T-helper 9 cell (primary cell): ENCODE measurements at places on chromosomes 3 and 15.

- DNase-seq = no peak
Measured at GRCh38 chr3:149437710-149438109, 36.8 kb upstream of the TM4SF4 start.

DNA sequence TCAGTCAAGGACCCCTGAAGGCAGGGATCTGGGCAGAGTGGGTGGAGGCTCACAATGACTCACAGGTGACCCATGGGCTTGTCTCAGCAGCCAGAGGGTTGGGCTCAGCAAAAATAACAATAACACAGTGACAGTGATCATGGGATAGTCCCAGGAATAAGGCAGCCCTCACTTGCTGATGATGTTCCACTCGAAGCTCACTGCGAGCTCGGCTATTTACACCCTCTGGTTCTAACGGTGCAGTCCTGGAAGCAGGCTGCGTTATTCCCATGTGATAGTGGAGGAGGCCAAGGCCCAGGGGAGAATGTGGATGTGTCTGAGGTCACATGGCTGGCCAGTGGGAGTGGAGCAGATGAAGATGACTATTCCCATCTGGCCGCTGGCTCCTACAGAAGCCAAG lies 16.2 kb downstream of the CCDC33 start:
- no peak for DNase-seq

- no peak for DNase-seq
Measured at GRCh38 chr3:153944084-153944483, 177.1 kb upstream of the ARHGEF26 start.

DNA sequence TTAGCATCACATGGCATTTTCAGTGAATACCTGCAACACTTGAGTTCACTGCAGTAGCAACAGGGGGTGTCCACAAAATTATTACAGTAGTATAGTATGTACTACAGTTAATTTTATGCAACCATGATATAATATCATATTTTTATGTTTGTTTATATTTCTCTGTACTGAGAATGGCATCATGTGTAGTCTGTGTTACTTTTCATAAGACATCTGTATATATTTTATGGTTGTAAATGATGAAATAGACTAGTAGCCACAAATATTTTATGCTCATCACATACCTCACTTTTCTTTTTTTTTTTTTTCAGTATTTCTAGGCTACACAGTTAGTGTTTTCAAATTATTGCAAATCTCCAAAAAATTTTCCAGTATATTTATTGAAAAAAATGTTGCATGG lies 22.4 kb downstream of the PHLDB2 start:
- no peak for DNase-seq

- DNase-seq = no peak
Measured at GRCh38 chr3:127630811-127631714, 2.1 kb downstream of the PODXL2 start.

- no peak for DNase-seq
Measured at GRCh38 chr3:111035316-111035715, 36.3 kb upstream of the NECTIN3 start.

DNA sequence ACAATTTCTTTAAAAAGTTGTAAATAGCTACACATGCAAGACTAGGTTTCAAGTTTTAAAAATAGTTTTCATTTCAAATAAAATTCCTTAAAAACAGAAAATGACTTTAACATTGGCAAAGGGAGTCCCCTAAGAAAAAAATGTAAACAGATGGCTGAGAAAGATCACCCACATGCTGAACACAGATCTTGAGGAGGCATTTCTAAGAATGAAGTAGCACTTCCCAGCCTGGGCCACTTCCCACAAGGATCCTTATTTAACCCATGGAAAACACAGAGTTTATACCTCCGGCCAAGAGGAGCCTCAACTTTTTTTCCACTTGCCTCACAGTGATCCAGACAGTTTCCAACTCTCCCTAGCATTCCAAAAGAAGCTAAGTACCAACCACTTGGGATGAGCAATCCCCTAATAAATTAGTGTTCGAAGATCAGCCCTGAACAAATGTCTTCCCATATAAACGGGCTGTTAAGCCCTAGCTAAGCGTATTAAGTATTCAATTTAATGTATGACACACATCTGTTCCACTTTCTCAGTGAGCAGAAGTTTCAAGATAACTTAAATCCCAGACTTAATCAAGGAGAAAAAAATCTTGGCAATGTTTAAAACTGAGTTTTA lies 61.4 kb downstream of the GADL1 start:
- no peak for DNase-seq

- DNase-seq = no peak
Measured at GRCh38 chr3:194689493-194689944, 3.8 kb downstream of the FAM43A start.

DNA sequence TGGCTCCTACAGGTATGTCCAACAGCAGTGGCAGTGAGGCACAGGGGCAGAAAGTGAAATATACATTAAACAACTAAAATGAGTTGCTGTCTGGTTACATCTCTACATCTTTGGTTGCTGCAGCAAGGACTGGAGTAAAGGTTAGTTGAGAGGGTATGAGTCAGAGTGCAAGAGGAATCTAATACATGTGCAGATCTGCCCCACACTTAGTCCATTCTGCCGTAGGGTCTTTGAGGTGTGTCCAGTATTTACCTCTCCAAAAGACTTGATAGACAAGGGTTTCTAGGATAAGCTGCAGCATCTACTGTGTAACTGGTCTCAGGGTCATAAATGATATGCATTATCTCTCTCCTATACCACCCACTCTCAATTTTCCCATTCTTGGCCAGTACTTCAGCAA lies 6.2 kb upstream of the NEDD4 start:
- no peak for DNase-seq

DNA sequence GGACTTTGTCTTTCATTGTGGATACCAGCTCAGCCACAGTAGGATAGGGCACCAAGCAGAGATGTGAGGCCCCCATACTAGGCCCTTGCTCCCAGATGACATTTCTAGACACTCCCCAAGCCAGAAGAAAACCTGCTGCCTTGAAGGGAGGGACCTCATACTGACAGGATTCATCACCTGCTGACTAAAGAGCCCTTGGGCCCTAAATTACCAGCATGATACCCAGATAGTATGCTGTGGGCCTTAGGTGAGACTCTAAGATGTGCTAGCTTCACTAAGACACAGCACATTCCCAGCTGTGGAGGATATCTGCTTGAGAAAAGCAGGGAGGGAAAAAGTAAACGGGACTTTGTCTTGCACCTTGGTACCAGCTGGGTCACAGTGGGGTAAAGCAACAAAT lies 324.0 kb downstream of the TBL1XR1 start:
- no peak for DNase-seq

GRCh38 chr15:32979710-32980109 lies 214.8 kb downstream of the FMN1 start:
- DNase-seq = no peak

GRCh38 chr3:185740133-185740532 lies 84.7 kb downstream of the IGF2BP2 start:
- DNase-seq = no peak

- DNase-seq = no peak
Measured at GRCh38 chr3:11624704-11625375, 18.9 kb downstream of the VGLL4 start.

GRCh38 chr3:67288466-67289106 lies 290.5 kb downstream of the KBTBD8 start:
- no peak for DNase-seq

DNA sequence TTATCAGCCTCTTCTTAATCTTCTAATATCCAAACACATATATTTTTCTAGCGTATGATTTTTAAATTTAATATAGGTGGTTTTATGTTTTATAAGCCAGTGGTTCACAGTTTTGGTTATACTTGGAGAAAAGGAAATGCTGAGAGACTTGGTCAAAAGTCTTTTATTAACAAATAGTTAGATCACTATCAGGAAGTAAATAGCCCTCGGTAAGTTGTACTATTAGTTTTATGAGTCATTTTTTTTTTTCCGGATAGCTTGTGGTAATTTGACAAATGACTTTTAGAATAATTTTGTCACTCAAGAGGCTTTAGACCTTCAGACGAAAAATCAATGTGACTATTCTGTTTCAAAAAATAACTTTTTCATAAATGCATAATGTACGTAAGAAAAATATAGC lies 232.2 kb upstream of the ROBO1 start:
- DNase-seq = no peak

DNA sequence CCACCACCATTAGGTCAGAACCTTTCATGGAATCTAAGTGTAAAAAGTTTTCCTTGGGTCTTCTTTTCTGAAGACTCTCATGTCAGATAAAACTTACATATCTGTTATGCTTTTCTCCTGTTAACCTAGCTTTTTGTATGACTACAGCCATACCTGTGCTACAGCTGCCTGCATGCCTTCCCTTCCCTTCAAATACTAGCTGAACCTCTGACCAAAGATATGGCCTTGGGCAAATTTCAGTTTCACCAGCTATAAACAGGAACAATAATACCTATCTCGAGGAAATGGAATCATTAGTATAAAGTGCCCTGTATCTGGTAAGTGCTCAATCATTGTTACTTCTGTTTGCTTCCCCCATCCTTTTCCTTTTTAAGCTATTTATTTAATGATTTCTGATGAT lies 25.0 kb downstream of the GLB1 start:
- DNase-seq = no peak

DNA sequence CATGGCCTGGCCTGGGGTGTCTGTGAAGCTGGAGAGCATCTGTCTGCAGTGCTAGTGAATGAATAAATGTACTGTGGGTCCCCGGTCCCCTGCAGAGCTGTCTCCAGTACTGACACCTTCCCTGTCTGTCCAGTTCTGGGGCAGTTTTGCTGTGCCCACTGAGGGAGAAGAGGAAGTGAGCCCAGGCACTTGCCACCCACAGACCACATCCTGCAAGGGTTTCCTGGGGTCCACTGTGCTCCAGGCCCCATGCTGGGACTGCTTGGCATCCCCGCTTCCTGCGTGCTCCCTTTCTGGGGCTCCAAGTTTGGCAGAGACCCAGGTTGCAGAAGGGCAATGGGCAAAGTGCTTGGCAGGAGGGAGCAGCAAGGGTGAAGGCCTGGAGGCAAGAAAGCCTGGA lies 4.9 kb upstream of the SLC6A6 start:
- no peak for DNase-seq

DNA sequence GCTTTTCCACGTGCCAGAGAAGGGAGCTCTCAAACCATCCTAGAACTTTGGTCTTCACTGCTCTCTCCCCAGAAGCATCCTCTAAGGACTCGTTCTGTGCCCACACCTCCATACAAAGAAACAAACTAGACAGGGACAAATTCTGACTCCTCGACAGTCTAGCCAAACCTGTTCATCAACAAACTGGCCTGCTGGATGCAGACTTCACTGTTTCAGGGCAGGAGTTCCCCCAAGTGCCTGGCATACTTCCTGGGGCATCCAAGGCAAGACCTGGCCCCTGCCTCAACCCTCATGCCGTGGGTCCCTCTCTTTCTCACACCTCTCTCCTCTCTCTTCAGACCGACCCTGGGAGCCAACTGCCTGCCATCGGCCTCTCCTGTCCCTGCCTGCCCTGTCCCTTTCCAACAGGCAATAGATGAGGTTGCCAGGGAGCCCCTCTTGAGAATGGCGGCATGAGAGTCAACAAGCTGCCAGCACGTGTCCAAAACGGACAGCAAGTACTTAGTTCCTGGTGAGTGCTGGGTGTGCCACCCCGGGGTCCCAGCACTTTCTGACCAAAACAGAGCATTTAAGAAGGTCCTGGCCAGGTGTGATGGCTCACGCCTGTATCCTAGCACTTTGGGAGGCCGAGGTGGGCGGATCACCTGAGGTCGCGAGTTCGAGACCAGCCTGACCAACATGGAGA lies 79.1 kb upstream of the HES1 start:
- no peak for DNase-seq

DNA sequence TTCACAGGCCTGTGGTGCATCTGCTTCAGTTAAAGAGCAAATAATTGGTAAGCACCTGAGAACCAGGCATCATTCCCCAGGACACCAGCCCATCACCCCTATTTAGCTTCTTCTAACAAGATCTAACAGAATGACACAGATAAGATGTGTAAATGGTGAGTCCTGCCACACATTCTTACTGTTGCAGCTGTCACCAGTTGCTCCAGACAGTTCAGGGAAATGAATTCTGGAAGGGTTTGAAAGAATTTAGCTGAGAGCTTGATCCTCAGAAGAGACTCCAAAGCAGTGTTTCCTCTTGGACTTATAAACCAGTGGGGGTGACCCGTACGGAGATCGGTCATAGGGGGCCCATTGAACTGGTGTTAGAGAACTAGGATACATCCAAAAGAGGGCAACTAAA lies 238.0 kb downstream of the MEX3B start:
- DNase-seq = no peak

GRCh38 chr3:123813876-123814275 lies 70.3 kb downstream of the MYLK start:
- DNase-seq = no peak

DNA sequence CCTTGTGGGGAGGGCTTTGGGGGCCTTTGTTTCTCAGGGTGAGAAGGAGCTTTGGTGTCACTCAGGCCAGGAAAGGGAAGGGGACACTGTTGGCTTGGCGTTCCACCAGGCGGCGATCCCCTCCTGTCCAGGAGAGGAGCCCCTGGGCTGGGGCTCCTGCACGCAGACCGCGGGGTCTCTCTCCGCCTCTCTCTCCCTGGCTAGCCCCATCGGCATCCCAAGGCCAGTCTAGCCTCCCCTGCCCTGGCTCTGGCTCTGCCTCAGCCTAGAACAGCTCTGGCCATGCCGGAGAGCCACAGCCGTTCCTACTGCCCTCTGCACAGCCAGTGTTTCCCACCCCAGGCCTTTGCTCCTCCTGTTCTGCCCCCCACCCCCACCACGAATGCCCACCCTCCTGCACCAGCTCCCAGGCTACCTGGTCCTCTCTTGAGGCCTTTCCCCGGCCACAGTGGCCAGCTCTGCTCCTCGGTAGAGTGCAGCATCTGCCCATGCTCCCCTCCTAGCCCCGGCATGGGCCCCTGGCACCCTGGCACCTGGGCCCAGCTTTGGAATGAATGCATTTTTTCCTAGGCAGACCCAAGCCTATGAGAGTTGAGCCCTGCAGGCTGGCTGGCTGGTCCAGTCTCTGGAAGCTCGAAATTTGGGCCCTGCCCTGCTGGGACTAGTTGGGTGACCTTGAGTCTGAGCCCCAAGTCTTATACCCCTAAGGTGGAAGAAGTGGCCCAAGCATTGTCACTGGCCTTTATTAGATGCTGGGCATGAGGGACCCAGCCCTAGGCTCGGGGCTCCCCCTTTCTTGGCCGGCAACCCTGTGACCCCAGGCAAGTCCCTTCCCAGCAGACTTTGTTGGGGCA lies 2.4 kb downstream of the PLXNA1 start:
- no peak for DNase-seq

DNA sequence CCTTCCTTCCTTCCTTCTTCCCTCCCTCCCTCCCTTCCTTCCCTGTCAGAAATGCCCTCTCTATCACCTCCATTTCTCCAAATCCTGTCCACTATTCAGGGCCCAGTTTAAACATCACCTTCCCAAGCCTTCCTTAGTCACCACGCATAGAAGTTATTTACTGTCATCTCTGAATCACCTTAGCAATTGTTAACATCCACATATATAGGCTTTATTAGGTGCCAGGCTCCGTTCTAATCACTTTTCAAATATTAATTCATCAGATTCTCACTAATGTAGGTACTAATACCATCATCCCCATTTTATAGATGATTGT lies 1.1 kb upstream of the MAGEF1 start:
- DNase-seq = no peak

- DNase-seq = no peak
Measured at GRCh38 chr3:104206925-104207324, 1159.8 kb upstream of the ALCAM start.

GRCh38 chr3:35970793-35971192 lies 331.5 kb downstream of the ARPP21 start:
- no peak for DNase-seq

GRCh38 chr3:66336333-66336766 lies 115.5 kb downstream of the SLC25A26 start:
- DNase-seq = no peak
